ENCODE measurements at places on chromosomes 5 and 9. TPM values are rescaled to one million over a fixed set of nuclear protein-coding genes. Genes with fewer than 3 reads are reported as not detected.
A peak's percentile ranks its signal among the peaks of the same experiment; 100 is the strongest.

The PCDH12 gene
- total RNA-seq, result 2.2 TPM

The CAMK4 gene
- total RNA-seq, result 59.5 TPM

The PCDHA9 gene
- not detected for total RNA-seq

The ADGRD2 gene
- total RNA-seq, result not detected

The FBLL1 gene
- total RNA-seq, result 0.20 TPM

The BNC2 gene
- not detected for total RNA-seq

The MAP1B gene
- 0.25 TPM for total RNA-seq

DNA sequence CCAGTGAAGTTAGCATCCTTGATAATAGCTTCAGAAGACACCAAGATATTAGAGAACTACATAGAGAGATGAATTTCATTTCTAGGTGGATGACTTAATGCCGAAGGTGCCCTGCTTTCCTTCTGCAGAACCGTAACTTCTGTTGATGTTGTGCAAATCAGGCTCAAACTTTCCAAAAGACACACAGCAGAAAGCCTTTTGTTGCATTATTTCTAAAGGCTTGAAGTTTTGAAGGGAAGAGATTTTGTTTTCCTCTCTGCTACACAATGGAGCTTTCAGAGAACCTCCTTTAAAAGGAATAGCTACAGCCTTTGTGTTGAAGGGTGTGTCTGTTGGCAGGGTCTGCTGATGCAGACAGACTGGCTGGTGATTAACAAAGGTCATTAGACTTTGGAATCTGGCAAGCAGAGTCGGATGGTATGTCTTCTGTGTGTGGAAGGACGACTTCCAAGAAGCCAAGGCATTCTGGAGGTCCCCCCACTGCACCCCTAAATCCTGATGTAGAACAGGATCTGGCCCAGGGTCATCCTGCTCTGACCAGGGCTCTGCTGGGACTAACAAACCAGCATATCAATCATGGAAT, 57.8 kb downstream of the ZNF462 start:
- DNase-seq, result no peak

- DNase-seq, result no peak
Observed at GRCh38 chr9:134872482-134873231, 8.0 kb upstream of the FCN2 start.

- peak; percentile 28 for DNase-seq
Observed at GRCh38 chr5:107389130-107389774, 281.5 kb downstream of the EFNA5 start.

- DNase-seq, result no peak
Observed at GRCh38 chr5:159424123-159424522, 93.8 kb upstream of the IL12B start.

GRCh38 chr9:113746486-113746885, 129.6 kb upstream of the ZNF618 start:
- no peak for DNase-seq

- DNase-seq, result no peak
Observed at GRCh38 chr5:7261049-7261448, 134.9 kb upstream of the ADCY2 start.

DNA sequence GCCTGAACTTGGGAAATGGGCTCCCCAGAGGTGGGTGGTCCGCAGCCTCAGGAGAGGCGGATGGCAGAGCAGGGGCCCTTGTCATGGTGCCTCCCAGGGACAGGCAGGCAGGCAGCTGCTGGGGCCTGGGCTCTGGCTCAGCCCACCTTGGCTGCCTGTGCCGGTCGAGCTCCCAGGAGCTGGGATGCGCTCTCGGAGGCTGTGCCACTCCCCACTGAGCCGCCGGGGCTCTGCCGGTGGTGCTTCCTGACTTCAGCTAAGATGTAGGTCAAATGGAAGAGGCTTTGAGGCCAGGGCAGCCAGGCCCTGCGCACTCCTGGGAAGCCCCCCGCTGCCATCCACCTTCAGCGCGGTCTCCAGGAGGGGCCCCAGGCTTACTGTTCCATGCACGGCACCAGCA, 41.0 kb downstream of the KCNT1 start:
- no peak for DNase-seq

GRCh38 chr5:58090704-58091103, 369.2 kb downstream of the PLK2 start:
- DNase-seq, result no peak

DNA sequence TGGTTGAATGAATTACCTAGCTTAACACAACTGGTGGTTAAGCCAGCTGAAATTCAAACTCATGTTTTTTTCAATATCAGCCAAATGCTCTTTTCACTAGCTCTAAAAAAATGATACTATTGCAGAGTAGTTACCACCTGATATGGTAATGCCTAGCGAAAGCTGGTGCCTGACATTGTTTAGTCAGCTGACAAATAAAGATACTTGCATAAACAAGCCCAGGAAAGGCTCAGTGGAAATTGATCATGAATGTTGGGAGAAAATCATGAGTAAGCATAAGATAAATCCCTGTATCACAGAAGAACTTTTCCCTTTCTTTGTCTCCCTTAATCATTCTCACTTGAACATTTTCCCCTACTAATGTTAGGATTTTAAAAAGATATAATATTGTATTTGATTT, 54.6 kb downstream of the FGF10 start:
- no peak for DNase-seq

GRCh38 chr9:107260437-107261081, 22.5 kb upstream of the RAD23B start:
- no peak for DNase-seq

- DNase-seq, result no peak
Observed at GRCh38 chr5:35182910-35183535, 47.3 kb downstream of the PRLR start.

- DNase-seq, result no peak
Observed at GRCh38 chr5:10695759-10696543, 65.1 kb downstream of the DAP start.

GRCh38 chr5:17275289-17276158, 58.1 kb downstream of the BASP1 start:
- no peak for DNase-seq

GRCh38 chr9:127753622-127754021, 18.5 kb upstream of the TOR2A start:
- DNase-seq, result no peak
